Bone marrow (tissue), 2 donors: ENCODE measurements at places on chromosomes 1 and 21.

DNA sequence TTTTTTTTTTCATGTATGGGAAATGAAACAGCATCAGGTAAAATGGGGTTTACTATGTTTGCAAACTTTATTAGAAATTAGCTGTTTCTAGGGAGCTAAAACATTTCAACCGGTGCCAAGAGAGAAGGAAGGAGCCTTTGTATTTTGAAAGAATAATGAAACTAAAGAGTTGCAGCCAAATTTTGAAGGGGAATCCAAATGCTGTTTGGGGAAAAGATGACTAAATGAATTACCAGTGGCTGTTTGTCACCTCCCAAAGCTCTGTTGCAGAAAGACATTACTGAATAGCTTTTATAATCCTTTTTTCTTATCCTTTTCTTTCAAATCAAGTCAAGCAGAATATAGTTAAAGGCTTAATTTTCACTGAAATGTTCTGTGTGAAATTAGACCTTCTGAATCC, 591.3 kb upstream of the ADGRL2 start:
- DNase-seq: no peak

DNA sequence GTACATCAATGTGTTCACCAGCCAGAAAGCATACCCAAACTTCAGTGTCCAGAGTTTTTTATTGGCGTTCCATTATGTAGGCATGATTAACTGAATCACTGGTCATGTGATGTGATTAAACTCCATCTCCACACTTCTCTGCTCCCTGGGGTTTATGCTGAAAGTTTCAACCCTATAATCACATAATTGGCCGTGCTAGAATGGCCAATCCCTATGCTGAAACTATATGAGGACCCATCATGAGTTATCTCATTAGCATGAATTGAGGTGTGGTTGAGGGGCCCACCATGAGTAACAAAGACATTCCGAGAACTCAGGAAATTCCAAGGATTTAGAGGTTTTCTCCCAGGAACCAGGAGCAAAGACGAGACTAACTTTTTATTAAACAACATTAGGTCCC, 31.8 kb upstream of the FBXO28 start:
- DNase-seq: no peak

GRCh38 chr1:85188530-85188929, 12.3 kb downstream of the SYDE2 start:
- DNase-seq: no peak

DNA sequence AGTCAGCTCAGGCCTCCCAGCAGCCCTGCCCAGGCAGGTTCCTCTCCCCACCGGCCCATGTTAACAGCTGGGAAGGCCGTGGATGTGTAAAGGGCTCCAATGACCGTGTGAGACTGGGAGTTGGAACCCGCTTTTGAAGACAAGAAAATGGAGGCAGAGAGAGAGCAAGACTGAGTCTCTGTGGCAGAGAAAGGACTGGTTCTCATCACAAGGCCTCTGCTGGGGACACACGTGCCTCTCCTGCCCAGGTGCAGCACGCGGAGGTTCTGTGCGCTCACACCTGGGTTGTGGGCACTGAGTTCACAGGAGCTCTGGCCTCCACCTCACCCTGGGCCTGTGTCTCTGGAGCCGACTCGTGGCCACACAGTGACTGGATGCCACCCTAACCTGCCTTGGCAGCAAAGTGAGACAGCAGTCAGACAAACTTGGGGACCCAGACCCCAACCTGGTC, 27.0 kb downstream of the RUNX3 start:
- no peak for DNase-seq

- DNase-seq: no peak
These were observed 9.1 kb upstream of the GPR61 start for GRCh38 chr1:109530457-109531087.

DNA sequence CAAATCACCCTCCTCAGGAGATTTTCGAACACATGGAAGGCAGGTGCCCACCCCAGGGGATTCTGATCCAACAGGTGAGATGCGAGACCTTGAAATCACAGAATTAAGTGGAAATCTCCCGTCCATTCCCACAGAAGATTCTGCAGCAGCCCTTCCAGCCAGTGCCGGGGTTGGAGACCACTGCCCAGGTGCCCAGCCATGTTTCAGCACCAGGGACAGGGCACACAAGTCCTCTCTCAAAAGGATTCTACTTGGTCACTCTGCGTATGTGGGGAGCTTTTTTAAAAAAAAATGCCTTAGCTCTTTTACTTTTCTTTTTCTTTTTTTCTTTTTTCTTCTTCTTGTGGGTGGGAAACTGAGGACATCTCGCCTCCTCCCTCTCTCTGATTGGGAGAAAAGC, 80.7 kb downstream of the VWA5B1 start:
- DNase-seq: no peak

DNA sequence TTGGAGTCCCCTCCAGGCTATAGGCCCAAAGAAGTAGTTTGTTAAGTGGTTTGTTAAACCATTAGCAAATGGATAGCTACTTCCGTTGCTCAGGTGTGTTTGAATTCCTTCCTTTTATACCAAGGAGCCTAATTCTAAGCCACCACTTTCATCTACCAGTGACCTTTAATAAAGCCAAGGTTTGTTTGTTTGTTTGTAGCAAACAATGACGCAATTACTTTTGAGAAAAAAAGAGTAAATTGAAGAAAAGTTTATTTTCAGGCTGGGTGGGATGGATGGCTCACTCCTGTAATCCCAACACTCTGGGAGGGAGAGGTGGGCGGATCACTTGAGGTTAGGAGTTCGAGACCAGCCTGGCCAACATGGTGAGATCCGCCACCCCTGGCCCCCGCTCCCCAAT, 30.8 kb upstream of the RD3 start:
- no peak for DNase-seq

GRCh38 chr1:2879591-2879990, 78.1 kb upstream of the TTC34 start:
- no peak for DNase-seq

GRCh38 chr1:171676823-171677222, 24.3 kb upstream of the MYOC start:
- no peak for DNase-seq

- no peak for DNase-seq
These were observed 7.7 kb upstream of the FAM167B start for GRCh38 chr1:32239337-32239736.

DNA sequence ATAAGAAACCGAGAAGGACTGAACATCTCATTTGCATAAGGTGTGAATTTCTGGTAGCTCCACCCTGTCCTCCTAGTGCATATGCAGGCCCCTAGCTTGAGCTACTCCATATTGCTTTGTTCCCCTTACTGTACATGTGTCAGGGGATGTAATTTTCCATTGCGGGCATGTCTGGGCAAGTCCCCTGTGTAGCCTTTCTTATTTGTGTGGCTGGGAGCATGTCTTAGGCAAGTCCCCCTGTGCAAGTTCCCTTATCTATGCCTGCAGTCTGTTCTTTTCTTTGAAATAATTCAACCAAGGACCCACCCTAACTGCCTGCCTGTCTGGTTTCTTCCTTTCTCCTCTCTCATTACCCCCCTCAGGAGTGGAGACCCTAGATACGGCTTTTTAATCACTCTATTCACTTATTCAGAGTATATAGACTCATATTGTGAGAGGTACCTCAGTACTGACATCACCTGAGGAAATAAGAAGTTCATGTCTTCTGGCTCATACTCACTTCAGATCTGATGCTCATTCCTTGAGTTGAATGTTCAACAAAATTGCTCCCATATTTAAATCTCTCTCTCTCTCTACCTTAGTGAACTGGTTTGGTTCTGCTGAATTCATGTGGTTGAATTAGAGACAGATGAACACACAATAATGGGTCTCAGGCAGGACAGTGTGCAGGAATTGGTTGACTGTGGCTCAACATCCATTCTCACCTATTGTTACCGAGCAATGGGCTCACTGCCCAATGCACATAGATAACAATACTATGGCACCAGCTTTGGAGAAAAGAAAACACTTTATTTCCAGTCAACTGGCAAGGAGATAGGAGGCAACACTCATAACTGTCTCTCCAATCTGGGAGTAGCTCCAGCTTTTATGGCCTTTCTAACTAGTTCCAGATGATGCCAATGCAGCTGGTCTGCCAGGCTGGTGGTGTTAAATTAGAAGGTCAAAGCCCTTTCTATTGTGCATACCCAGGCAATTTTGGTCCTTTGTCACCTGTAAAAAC, 27.9 kb upstream of the NPL start:
- no peak for DNase-seq

- no peak for DNase-seq
These were observed 113.8 kb downstream of the EPHB2 start for GRCh38 chr1:22824466-22824865.

DNA sequence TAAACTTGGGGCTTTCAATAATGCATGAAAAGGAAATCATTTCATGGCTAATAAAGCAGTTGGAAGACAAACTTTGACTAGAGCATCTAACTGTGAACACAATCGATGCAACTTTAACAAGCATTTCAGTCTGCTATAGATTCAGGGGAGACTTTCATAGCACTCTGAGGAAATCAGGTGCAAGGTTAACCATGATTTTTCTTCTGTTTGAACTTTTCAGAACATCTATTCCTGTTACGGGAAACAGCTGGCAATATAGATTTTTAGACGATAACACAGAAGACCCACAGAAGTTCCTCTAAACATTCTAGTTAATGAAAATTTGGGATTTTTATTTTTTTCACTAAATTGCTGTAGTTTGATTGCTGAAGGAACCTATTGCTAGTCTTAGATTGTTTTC, 177.3 kb downstream of the TRIM33 start:
- no peak for DNase-seq

GRCh38 chr1:178126741-178127185, 32.9 kb downstream of the RASAL2 start:
- DNase-seq: no peak

- no peak for DNase-seq
These were observed 212.2 kb downstream of the LYPLAL1 start for GRCh38 chr1:219385787-219386427.
